ENCODE measurements at places on chromosomes 1 and 21. TPM values are rescaled to one million over a fixed set of nuclear protein-coding genes. Genes with fewer than 3 reads are reported as not detected.
A peak's percentile ranks its signal among the peaks of the same experiment; 100 is the strongest.

DNA sequence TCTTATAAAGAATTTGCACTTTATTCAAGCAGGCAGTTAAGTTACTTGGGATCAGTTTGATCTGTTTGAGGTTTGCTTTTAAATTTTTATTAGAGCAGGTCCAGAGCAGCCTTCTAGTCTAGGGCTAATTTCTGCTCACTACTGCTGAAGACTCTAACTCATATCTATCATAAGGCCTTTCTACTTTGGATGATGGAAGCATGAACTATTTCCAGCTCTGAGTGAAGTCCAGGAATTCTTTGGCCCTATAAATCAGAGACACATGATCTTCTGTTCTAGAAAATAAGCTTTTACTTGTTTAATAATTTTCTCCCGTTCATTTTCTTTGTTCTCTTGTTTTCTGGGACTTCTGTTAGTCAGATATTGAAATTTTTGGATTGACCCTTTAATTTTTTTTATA, 14.7 kb downstream of the NIBAN1 start:
- no peak for DNase-seq

- DNase-seq: no peak
These were observed 878.3 kb upstream of the CXADR start for GRCh38 chr21:16634515-16634914.

DNA sequence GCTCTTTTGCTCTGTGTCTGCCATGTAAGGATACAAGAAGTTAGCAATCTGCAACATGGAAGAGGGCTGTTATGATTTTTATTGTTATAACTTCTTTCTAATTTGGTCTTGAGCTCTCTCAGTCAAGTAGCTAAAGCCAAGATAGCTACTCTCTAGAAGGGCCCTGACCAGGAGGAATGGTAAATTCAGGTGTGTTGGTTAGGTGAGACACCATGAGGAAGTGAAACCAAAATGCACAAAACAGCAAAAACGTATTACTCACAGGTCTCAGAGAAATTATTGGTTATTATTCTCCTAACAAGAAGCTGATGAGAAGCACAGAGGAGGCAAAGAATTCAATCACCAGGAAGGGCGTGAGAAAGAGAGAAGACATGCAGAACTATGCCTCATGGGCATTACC, 51.8 kb upstream of the INSL5 start:
- DNase-seq: no peak

DNA sequence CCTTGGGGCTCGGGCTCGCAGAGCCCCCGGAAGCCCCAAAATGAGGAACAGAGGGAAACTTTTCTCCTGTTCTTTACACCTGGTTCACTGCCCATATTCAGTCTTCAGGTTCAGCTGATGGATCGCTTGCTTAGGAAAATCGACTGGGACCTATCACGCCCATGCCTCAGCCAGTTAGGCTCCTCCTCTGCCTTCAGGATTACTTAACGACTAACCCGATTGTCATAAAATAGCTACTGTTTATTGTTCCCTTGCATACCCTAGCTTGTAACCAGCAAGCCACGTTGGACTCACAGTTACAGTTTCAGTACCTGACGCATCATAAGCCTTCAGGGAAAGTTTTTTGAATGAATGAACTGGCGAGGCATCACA, 692 bp downstream of the TARDBP start:
- DNase-seq: no peak

GRCh38 chr1:167756730-167757405, 35.1 kb downstream of the MPZL1 start:
- peak; percentile 8 for DNase-seq

ESPN gene
- 1.2 TPM for total RNA-seq

PALMD gene
- total RNA-seq: 22.5 TPM

TRMT1L gene
- total RNA-seq: 17.0 TPM
